ENCODE measurements at places on chromosomes 3 and 15.

GRCh38 chr3:154779571-154779970 is 300.5 kb upstream of the MME start:
- no peak for DNase-seq

DNA sequence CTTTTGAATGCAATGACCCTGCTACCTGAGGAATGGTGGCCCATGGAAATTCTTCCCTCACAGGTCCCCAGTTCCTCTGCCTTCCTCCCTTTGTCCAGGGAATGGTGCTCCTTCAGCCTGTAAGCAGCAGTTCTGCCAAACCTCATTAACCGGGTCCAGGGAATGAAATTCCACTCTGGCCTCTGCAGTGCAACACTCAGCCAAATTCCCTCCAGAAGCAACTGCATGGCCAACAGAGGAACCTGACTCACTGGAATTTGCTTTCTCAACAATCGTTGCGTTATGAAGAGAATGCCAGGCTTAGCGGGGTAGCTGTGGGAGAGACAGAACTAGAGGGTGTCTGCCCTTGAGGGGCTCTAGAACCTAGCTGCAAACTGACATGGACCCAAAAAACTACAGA is 449.4 kb upstream of the PROK2 start:
- no peak for DNase-seq

DNA sequence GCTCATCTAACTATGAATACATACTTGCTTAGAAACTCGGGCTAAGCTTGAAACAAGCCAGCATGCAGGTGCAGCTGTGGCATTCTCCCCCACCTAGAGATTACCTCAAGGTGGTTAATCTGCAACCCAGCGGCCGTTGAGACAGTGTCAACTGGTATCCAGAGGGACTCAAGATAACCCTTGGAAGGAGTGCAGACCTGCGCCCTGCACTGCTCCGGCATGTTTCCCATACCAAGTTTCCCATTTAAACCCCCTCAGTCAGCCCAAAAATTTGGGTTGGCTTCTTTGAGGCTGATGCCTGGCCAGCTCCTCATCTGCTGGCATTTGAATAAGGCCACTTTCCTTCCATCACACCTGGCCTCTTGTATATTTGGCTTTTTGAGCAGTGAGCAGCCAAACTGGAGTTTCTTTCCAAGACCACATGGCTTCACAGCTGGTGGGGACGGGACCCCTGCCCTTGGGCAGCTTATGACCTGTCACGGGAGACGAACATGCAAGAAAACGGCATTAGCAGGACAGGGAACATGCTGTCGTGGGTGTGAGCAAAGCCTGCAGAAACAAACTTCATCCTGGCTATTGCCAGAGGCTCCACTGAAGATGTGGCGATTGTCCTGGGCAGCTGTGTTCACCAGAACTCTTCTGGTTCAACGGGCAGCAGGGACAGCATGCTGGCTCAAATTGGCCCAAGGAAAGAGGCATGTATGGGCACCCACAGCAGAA is 98.2 kb downstream of the PLXNA1 start:
- DNase-seq = no peak

DNA sequence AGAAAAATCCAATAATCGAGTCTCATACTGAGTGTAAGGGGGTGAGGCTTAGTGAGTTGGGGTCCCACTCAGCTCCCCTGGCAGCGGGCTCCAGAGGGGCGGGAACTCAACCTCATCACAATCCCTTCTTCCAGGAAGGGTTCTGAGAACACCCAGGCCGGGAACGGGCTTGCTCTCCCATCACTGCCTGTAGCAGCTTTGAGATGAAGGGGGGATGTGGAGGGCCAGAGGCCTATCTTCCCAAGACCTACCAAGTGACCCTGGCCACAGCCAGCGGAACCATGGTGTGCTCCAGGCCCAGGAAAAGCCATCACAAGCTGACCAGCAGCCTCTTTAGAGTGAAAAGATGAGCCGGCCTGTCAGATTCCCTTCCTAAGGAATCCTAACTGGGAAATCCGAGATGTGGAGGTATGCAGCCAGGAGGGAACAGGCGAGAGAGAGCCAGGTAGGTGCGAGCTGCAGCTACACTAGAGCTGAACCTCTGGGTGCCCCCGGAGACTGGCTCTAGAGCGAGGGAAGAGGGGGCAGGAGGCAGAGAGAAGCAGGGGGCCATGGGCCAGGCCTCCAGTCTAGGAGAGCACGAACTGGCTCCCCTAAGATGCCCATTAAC is 18.5 kb downstream of the GRAMD2A start:
- no peak for DNase-seq
